ENCODE measurements at places on chromosomes 11 and 22. TPM values are rescaled to one million over a fixed set of nuclear protein-coding genes. Genes with fewer than 3 reads are reported as not detected.

DNA sequence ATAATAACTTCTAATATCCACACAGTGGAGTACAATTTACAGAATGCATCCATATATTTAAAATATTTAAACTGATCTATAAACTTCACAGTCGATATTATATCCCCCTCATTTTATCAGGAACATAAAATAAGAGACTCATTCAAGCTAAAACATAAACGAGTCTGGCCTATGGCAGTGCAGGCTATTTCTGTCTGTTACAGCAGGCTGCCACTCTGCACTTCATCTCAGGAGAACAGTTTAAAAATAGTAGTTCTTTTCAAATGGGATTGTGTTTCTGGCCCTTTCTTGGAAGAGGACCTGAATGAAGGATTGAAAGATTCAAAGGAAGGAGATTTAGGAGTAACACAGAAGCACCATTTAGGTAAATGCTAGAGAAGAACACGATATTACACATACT, 915.7 kb downstream of the NTM start:
- DNase-seq, result no peak

DNA sequence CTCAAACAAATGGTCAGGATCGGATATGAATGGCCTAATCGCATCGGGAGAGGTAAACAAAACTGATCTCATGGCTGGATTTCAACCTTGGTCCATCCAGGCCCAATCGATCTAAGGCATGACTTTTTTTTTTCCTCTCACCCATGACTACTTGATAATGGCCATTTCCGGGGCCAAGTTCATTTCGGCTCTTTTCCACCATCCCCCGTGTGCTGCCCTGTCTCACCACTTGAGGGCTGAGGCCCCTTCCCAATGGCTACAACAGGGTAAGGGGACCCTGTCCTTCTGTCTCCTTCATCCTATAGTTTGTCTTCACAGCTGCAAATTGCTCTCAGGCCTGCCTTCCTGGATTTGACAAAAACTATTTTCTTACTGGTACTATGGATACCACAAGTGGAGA, 26.7 kb downstream of the GRAP2 start:
- no peak for DNase-seq

SLC22A9 gene
- not detected for total RNA-seq

GRCh38 chr22:47059076-47059475, 296.6 kb downstream of the TBC1D22A start:
- DNase-seq, result no peak

IGSF9B gene
- total RNA-seq, result 1.8 TPM

GRCh38 chr22:37632174-37633088, 7.0 kb upstream of the SH3BP1 start:
- DNase-seq, result no peak

GRCh38 chr11:10456519-10456918, 1.5 kb downstream of the AMPD3 start:
- DNase-seq, result no peak

Data from natural killer cell treated with Interleukin-12 subunit alpha and Interleukin-12 subunit beta and Interleukin-15 and Interleukin-18, amount 100 ng/mL, for 72 hours (primary cell).